Stimulated activated CD4-positive, alpha-beta T cell treated with anti-CD3 and anti-CD28 coated beads, TNF-alpha, amount 100 ng/mL, for 24 hours (primary cell): ENCODE measurements at places on chromosomes 16 and 17.
A peak's percentile ranks its signal among the peaks of the same experiment; 100 is the strongest.

DNA sequence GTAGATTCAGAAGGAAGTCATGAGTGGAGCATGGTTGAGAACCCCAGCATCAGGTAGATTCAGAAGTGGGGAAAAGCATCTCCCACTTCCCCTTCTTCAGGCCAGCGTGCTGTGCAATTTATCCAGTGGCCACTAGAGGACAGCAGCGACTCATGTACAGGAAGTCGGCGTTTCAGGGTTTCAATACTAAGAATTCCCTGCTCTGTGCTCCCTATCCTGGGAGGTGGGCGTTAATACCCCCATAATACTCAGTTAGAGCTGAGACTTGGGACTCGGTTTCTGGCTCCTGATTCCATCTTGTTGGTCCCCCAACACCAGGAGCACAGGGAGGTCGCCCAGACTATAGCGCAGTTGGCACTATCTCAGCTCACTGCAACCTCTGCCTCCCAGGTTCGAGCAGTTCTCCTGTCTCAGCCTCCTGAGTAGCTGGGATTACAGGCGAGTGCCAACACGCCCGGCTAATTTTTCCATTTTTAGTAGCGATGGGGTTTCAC, 75.3 kb upstream of the AMZ2 start:
- peak; percentile 72 for DNase-seq

DNA sequence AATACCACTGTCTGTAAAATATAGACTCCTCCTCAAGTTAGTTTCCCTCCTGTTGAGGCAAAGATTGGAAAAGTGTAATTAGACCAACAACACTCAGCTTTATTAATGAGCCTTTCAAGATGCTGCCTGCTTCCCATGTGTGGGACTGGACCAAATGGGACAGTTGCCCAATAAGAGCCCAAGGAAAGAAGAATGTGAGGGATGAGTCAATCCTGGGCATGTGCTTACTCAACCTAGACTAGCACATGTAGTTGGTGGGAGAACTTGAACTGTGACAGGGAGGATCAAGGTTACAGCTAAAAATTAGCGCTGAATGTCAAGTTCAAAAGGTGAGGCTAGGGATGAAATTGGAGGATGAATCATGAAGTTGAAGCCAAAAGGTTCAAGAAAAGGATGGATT, 435.5 kb downstream of the CA10 start:
- DNase-seq = no peak

DNA sequence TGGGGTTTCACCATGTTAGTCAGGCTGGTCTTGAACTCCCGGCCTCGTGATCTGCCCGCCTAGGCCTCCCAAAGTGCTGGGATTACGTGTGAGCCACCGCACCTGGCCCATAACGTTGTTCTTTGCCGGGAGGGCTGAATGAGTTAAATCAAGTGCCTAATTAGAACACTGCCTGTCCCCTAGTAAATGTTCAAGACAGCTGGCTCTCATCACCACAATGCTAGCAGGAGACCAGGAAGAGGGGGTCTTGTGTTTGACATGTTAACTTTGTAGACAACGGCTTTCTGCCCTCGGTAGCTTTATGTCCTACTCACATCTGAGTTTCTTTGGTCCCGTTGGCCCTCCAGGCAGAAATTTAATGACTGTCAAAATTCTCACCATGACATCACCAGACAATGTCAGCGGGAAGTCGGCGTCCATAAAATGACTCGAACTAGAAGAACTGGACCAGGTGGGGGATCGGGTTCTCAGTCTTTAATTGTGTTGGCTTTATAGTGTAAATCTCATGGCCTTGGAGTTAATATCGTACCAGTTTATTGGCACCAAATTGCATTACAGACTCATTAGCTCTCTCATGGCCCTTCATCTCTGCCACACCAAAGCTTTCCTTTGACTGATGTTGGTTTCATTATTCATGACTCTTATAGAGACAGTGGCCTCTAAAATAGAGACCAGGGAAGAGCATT, 11.4 kb upstream of the ITPRIPL2 start:
- DNase-seq = no peak

GRCh38 chr17:69762359-69762758, 312.7 kb upstream of the KCNJ16 start:
- DNase-seq = no peak

DNA sequence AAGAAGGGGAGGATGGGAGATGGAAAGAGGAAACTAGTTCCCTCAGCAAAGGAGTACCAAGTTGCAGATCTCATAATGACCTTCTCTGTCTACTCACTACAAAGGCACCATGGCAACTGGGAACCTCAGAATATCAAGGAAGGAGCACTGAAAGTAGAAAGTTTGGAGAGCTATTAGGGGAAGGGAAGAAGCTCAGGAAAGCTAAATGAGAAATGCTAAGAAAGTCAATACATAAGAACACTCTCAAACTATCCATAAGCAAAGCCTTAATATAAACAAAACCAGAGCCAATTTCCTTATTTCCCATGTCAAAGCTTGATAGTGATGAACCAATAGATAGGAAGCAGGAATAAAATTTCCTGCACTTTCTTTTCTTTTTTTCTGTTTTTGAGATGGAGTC, 57.9 kb upstream of the C17orf78 start:
- DNase-seq = no peak

GRCh38 chr17:55546991-55547664, 35.9 kb upstream of the SMIM36 start:
- no peak for DNase-seq

DNA sequence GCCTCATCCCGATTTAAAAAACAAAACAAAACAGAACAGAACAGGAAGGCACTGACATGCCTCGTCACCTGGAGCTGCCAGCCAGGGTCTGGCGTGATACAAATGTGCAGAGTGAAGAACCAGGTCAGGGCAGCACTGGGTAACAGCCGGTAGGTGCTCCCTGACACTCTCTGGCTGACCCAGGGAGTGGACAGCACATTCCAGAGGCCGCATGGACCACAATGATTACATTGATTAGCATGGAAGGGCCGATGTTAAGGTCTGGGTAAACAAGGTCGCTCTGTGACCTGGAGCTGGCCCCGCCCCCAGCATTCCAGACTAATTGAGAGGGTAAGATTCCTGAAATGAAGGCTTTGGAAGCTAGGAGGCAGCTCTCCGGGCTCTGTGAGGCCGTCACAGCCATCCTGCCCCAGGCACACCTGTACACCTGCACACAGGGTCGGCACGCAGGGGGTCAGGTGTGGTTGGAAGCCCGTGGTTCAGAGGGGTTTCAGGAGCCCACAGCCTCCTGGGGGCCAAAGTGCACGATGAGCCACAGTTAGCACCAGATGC, 21.4 kb downstream of the PIEZO1 start:
- DNase-seq = no peak

- DNase-seq = peak; percentile 20
These were observed 1.4 kb downstream of the UBE2I start for GRCh38 chr16:1310832-1311200.

DNA sequence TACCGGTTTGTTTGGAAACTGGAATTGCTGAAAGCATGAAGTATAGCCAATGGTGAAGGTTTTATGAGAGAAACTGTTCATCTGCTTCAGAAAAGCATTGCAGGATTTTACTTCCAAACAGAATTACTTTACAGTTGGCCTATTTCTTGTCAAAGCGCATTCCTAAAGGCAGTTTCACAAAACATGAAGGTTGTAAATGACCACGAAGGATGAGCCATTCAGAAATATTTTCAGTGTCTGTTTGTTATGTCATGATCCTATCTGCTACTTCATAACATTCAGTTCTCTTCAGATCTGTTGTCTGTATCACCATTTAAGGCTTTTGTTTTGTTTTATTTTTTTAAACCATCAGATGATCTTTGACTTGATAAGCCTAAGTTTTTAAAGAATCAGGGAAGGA, 45.7 kb downstream of the AATF start:
- DNase-seq = no peak

DNA sequence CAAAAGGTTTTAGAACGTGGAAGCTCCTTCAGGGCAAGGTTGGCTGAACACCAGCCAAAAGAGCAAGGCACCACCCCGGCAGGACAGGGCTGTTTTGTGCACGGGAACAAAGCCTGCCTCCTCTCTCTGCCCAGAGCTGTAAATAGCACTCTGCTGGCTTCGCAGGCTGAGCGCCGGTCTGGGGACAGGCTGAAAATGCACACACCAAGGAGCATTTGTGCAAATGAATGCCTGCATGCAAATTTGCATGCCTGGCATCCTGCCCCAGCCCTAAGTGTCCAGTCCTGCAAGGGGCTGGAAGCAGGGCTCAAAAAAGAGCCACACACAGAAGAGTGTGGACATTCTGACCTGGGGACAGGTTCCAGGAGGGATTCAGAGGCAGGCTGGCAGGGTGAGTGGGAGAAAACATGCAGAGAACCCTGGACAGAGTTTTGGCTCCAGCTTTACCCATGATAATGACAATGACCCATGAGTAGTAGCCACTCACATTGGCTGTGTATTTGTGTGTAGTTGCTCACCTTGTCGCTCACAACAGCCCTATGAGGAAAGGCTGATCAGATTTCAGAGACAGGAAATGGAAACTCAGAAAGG, 11.7 kb downstream of the ABAT start:
- no peak for DNase-seq

DNA sequence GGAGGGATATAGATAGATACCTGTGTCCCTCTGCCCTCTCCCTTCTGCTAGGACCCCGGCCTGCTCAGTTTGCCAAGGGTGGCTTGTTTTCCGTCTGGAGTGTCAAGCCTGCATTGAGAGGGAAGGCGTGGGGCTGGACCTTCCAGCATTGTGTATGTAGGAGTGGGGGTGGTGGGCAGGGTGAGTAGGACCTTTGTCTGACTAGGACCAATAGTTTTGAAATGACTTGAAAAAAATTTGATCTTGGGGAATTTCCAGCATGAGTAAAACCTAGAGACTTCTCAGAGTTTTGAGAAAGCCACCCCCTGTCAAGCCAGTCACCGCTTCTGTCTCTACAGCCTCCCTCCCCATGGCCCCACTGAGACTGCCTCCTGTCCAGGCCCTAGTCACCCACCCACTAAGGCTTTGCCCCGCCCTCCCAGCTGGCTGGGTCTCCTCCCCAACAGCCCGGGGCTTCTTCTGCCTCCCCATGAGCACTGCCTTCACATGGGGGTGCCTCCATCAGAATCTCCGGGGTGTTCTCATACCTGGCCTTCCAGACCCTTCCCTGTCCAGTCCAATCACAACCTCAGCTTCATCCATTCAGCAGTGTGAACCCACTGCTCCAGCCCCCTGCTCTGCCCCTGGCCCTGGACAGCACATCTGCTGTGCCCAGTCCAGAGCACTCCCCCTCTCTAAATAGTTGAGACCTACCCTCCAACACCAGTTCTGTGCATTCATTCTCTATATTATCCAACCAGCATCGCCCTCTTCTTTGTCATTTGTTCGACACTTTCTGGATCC, 207.0 kb downstream of the MSI2 start:
- DNase-seq = peak; percentile 58

GRCh38 chr16:7366041-7366440, 33.4 kb downstream of the RBFOX1 start:
- DNase-seq = no peak

- DNase-seq = no peak
These were observed 762.0 kb downstream of the KCNJ18 start for GRCh38 chr17:22454070-22454999.

DNA sequence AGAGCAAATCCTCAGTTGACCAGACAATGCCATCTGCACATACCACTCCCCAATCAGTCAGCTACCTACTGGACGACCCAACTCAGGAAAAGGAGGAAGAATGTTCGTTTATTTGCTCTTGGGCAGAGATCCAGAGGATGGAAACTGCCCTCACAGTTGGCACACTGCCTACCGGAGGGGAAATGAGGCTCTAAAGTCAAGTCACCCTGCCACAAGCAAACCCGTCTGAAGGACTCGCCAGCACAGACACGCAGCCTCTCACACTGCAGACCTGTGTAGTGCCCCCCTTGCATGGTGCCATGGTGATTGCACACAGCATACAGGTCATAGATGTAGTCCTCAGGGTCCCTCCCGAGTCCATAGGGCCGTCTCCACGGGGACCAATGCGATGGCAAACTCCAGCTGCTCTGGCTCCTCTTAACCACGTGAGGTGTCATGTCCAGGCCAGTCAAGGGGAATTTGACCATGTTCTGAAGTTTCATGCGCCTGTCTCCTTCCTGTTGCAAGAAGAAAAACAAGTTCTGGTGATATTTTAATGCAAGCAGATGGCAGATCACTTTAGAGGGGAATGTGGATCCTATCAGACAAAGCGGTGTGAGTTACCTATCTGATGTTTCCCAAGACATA, 69.5 kb downstream of the USP31 start:
- no peak for DNase-seq

GRCh38 chr16:50974438-50975036, 176.5 kb downstream of the SALL1 start:
- no peak for DNase-seq

DNA sequence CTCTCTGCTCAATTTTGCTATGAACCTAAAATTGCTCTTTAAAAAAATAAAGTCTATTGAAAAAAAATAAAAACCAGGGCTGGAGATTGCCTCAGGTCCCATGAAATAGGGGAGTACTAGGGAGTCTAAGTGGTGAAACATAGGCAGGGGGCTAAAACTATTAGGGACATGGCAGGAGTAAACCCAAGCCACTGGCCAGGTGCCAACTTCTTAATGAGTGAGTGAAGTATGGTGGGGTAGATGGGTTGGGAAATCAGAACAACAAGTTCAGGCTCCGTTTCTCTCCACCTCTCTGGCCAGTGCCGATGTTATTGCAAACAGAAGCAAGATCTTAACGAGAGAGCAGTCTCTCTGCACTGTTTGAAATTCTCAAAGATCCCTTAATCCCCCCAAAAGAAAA, 322.4 kb upstream of the CDH5 start:
- no peak for DNase-seq

DNA sequence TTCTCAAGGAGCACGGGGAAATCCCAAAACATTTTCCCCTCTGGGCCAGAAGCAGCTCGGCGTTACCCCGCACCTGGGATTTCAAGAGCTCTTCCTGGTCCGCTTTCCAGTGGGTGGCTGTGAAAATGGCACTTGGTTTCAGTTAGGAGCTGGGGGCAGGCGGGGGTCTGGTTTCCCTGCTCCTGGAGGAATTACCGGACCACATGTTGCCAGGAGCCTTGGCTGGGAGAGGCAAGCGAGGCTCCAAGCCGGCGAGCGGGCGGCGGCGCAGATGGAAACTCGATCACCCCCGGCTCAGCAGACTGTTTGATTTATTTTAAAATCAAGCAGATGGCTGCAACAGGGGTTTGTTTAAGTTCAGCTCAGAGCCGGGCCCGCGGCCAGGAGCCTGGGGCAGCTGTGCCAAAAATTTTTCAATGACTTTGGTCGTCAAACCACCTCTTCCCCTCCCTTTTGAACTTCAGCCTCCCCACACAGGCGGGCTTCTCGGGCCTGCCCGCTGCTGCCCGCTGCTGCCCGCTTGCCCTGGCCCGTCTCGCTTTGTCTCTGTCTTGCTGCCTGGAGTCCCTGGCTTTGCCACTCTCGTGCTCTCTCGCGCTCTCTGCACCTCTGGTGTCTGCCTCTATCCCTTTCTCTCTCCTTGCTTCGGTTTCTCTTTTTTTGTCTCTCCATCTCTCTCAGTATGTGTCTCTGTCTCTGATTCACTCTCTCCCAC, 108.0 kb upstream of the CIBAR2 start:
- DNase-seq = no peak

DNA sequence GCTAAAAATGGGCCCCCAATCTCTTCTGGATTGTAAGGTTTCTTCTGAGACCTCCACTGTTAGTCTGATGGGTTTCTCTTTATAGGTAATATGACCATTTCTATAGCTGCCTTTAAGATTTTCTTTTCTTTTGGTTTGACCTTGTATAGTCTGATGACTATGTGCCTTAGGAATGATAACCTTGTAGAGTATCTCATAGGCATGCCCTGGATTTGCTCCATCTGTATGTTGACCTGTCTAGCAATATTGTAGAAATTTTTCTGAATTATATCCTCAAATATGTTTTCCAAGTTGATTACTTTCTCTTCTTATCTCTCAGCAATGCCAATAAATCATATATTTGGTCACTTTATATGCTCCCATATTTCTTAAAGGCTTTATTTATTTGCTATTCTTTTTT, 1403.8 kb upstream of the GOT2 start:
- no peak for DNase-seq

- DNase-seq = no peak
These were observed 1.3 kb downstream of the SBK1 start for GRCh38 chr16:28293601-28293960.
